ENCODE measurements at places on chromosomes 3 and 15.

- DNase-seq, result no peak
Measured at GRCh38 chr3:58151637-58152036, 59.1 kb downstream of the DNASE1L3 start.

- DNase-seq, result peak; percentile 8
Measured at GRCh38 chr3:73192036-73192738, 130.7 kb downstream of the EBLN2 start.

- DNase-seq, result no peak
Measured at GRCh38 chr3:162641907-162642306, 1145.3 kb downstream of the OTOL1 start.

DNA sequence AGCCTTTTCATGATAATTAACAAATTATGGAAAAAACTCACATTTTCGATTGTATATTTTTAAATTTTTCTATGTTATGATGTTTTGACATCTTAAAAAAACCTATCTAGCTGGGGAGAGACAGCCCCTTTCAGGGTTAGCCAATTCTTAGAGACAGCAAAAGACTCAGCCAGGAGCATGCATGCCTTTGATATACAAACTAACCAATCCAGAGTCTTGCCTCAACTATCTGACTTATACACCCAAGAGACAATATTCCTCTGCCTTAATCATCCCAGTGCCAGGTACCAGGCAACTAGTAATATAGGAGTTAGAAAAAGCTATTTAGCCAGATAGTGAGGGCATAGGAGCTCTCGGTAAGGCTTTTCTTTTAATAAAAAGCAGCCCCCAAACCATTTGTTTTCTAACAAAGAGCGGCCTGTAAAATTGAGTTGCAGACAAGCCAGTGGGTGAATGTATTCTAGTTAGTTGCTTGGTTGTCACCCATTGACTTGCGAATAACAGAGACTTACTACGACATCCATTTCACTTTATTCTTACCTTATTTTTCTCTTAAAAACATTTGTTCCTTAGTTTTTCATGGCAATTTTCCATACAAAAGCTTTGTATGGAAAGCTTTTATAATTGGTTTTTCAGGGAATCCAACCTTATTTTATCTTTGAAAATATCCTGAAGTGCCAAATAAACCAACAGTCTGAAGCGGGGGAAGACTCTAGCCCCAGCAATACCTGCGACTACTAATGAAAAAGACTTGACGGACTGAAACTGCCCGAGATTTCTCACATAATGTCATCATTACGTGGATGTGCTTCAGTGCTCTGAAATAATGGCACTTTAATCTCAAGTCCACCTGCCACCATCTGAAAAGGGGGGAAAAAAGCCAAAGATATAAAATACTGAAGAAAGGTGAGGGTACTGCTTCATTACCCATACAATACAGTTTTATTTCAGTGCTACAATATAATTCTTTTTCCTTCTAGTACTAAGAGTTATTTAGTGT, 64.6 kb upstream of the ATP2C1 start:
- DNase-seq, result no peak
